ENCODE measurements at places on chromosomes 11 and 22. TPM values are rescaled to one million over a fixed set of nuclear protein-coding genes. Genes with fewer than 3 reads are reported as not detected.

Gene NOL12
- 14.5 TPM for total RNA-seq

Gene LRRC55
- not detected for total RNA-seq

Gene TRIM29
- 0.34 TPM for total RNA-seq

Gene C22orf15
- total RNA-seq = not detected

Gene CBLIF
- total RNA-seq = not detected

Gene MPST
- total RNA-seq = 57.3 TPM

Gene UPK2
- not detected for total RNA-seq

Gene CARS1
- 16.8 TPM for total RNA-seq

Gene TTC12
- total RNA-seq = 10.4 TPM

Gene GAL3ST1
- 0.17 TPM for total RNA-seq

Gene C11orf87
- total RNA-seq = not detected

Gene NDUFA6
- 220 TPM for total RNA-seq

Gene SERPING1
- 216 TPM for total RNA-seq

Gene API5
- total RNA-seq = 40.1 TPM

Gene GRM5
- total RNA-seq = not detected
